ENCODE measurements at places on chromosomes 12 and 14.

DNA sequence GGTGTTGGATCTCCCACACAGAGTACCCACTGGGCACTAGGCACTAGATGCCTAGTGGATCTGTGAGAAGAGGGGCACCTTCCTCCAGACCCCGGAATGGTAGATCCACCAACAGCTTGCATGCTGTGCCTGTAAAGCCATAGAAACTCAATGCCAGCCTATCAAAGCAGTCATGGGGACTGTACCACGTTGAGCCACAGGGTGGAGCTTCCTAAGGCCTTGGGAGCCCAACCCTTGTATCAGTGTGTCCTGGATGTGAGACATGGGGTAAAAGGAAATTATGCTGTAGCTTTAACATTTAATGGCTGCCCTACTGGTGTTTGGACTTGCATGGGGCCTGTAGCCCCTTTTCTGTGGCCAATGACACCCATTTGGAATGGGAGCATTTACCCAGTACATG, 1024.9 kb downstream of the TMEM121 start:
- peak; percentile 3 for DNase-seq

- no peak for DNase-seq
Observed at GRCh38 chr14:54942913-54943312, 40.3 kb upstream of the GCH1 start.

GRCh38 chr12:112108202-112109079, at the start of gene NAA25:
Gene NAA25 (minus strand): TSS chr12:112108783. CDS start chr12:112108773, 10 bp downstream.
- peak; percentile 90 for DNase-seq

DNA sequence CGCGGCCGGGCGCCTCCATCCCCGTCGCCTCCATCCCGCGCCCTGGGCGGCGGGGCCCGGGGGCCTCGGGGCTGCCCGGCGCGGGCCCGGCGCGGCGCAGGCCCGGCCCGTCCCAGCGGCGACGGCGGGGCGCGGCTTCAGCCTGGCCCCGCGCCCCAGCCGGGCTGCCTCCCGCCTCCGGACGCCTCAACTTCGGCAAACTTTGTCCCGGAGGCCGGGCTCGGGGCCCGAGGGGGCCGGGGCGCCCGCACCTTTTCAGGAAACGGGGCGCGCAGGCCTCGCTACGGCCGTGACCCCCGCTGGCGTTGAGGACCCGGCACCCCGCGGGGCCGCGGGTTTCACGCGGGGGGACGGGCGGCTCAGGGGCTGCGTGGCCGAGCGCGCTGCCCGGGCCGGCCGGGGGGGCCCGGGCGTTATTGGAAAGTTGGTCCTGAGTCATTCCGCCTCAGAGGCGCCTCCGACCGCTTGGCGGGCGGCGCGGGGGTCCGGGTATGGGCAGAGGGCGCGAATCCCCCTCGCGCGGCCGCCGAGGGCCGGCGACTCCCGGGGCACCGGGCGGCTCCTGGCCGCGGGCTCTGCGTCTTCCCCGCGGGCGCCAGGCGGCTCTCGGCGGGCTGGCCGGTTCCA, 575 bp downstream of the TRAF3 start:
- peak; percentile 63 for DNase-seq

GRCh38 chr12:3204143-3204542, 127.0 kb downstream of the TSPAN9 start:
- peak; percentile 99 for DNase-seq

GRCh38 chr14:64659366-64659765, 44.9 kb upstream of the PLEKHG3 start:
- no peak for DNase-seq

DNA sequence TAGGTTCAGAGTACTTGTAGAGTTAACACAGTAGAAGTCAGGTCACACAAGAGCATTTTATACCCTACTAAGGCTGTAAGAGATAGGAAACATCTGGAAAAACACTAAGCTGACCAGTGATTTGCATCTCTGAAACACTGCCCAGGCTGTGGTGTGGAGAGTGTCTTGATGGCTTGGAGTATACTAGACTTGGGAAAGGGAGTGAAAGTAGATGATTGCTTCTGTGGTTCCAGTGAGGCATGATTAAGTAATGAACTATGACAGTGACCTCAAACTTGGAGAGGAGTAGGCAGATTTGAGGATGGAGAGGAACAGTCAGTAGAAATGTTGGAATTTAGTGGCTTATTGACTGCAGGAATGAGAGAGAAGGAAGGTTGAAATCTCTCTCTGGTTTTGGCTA, 201.2 kb downstream of the FLRT2 start:
- no peak for DNase-seq

- DNase-seq: peak; percentile 48
Observed at GRCh38 chr12:55715169-55715764, 579 bp upstream of the BLOC1S1 start.

DNA sequence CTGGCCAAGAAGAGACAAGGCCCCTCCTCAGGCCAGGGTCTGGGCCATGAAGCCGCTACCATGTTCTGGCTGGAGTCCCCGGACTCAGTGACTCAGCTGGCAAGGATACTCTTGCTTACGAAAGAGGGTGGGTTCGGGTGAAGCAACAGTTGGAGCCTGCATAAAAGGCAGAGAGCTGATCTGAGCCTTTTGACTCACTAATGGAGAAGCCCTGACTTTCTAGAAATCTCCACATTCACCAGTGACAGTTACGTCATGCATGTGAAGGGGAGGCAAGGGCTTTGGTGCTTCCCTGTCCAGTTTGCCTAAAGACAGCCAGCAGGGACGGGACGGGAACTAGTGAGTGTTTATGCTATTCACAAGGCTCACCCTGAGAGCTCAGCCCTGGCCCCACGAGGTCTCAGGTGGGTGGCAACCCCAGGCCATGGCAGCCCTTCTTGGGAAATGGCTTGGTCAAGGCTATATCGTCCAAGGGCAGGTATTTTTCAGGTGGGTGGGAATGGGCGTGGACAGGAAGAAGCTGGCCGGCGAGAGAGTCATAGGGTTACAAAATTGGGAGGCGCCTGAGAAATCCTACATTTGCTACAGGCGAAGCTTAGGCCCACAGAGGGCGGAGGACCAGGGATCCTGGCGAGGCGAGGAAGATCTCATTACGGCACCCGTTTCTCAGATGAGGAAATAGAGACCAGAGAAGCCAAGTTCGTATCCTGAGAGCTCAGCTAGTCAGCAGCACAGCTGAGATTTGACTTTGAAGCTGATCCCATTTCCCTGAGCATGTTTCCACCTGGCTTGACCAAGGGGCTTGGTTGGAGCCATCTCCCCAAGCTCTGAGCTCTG, 314.6 kb downstream of the BCL11B start:
- DNase-seq: no peak

DNA sequence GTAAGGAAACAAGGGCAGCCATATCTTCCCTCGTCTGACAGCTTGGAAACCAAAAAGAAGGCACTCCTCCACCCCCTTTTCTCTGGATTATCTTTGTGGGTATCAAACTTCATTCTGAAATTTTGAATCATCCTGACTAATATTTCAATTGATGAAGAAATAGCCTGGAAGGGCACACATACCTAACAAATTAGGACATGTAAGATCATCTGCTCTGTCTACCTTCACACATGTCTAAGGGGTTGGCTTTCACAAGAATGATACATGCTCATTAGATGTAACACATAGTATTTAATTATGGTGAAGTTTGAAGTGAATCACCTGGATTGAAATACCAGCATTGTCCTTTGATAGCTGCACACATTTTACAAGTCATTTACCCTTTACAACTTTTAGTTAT, 348.1 kb upstream of the RPL10L start:
- no peak for DNase-seq

DNA sequence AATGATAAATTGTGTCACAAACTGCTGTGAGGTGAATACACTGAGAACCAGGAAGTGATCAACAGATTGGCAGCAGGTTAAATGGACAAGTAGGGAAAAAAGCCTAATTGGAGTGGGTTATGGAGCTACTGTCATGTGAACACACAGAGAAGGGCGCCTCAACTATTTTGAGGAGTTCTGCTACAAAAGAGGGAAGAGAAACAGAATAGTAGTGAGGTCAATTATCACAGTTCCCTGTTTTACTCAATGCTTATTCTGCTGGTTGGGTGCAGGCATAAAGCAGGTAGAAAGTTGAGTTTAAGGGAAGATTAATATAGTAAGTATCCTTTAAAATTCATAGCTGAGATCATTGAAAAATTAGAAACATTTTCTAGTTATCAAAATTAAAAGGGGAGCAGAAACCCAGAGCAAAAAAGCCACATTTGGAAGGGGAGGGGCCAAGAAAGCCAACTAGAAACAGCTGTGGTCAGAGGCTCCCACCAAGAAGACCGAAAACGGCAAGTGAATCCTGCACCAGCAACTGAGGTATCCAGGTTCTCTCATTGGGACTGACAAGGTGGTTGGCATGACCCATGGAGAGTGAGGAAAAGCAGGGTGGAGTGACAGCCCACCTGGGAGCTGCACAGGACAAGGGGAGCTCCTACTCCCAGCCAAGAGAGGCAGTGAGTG, 105.7 kb downstream of the ZC3H14 start:
- no peak for DNase-seq

GRCh38 chr14:61296719-61297502, 15.8 kb upstream of the TMEM30B start:
- peak; percentile 72 for DNase-seq

DNA sequence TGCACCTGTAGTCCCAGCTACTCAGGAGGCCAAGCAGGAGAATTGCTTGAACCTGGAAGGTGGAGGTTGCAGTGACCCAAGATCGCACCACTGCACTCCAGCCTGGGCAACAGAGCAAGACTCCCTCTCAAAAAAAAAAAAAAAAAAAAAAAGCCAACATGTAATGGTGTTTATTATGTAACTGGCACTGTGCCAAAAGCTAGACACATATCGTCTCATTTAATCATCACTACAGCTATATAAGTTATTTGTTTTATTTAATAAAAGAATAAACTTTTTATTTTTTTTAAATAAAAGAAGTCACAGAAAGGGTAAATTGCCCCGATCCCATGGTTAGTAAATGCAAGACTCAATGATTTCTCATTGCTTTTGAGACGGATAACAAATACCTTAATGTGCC, 76.9 kb downstream of the PTCSC3 start:
- DNase-seq: peak; percentile 11

DNA sequence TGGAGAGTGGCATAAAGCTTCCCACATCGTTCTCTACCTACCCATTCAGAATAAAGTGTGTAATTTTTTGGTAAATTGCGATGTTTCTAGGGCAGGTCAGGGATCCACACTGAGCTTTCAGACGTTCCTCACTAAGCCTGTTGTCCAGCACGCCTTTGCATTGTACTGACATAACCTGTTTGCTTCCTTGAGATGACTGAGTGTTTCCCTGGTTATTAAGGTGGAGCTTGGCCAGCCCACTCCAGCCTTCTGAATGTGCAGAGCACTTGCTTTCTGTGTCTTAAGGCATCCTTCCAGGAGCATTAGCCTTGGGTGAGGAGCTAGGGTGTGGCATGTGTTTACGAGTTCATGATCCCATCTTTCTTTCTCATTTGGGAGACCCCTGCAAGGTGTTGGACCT, 96.4 kb downstream of the TMEM260 start:
- DNase-seq: no peak

GRCh38 chr14:39912192-39913100, 480.2 kb upstream of the FBXO33 start:
- peak; percentile 18 for DNase-seq

DNA sequence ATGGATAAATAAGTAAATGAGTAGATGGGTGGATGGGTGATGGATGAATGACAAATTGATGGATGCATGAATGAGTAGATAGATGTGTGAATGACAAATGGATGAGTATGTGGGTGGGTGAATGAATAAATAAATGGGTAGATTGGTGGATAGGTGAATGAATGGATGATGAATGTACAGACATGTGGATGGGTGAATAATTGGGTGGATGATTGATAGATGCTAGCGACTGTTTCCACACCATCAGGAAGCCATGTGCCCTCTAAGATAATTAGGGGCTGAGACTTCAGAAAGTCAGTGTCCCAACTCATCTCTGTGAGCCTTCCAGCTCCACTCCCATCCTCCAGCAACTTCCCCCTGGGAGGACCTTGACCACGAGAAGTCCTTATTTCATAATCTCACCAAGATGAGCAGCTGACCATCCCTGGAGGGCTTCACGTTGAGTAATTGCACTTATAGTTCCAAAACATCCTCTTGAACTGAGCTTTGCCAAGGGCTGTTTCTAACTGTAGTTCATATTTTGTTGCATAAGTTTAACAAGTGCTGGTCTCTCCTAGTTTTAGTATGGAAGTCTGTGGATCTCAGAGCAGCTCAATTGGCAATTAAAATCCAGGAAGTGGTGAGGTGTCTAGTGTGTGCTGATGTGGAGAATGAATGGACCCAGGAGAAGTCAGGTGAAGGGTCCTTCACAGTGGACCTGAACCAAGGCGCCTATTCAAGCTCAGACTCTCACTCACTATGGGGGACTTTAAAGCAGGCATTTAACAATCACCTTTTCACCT, 295.7 kb downstream of the ADGRD1 start:
- DNase-seq: no peak

DNA sequence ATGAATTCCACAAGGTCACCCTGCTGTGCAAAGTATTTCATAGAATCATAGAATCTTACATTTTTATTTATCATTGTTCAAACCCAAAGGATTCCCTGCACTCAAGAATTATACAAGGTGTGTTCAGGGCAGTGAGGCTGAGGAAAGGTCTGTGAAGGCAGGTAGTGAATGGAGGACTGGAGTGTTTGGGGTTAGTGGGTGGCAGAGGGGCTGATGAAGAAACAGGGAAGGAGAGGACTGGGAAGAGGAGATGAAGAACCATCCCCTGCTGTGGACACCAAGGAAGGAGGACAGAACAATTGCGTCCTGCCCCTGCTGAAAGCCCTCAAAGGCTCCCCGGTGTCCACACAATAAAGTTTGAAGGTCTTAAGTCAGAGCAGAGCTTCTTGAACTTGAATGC, 10.8 kb upstream of the BCDIN3D start:
- no peak for DNase-seq

GRCh38 chr12:43292699-43293098, 259.3 kb downstream of the ADAMTS20 start:
- peak; percentile 18 for DNase-seq

- no peak for DNase-seq
Observed at GRCh38 chr12:103832048-103832997, 8.7 kb downstream of the NT5DC3 start.

- DNase-seq: peak; percentile 97
Observed at GRCh38 chr12:57462251-57462911, 2.8 kb downstream of the GLI1 start.

DNA sequence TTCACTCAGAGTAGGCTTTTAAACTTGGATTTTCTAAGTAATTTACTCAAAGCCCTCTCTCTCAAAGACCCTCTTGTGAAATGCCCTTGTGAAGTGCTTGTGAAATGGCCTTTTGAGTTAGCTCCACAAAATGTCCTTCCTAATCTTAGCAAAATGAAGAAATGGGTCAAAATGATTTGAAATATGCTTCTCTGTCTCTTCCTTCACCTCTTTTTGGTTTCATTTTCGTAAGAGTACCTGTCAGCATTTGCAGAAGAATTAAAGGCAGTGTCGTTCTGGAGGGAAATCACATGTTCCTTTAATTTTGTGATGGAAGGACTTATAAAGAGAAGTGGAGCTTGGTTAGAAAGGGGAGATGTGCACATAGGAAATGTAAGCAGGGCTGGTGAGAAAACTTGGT, 93.7 kb downstream of the HMGA2 start:
- DNase-seq: no peak

- DNase-seq: peak; percentile 66
Observed at GRCh38 chr12:91074154-91074709, 16.4 kb upstream of the KERA start.

GRCh38 chr14:75379246-75379929, 48.4 kb upstream of the JDP2 start:
- no peak for DNase-seq

GRCh38 chr14:102182936-102183619, 43.4 kb downstream of the WDR20 start:
- no peak for DNase-seq

Data from NCI-H69 (cell line).